NCI-H774 (cell line): ENCODE measurements at places on chromosomes 6 and 20.

DNA sequence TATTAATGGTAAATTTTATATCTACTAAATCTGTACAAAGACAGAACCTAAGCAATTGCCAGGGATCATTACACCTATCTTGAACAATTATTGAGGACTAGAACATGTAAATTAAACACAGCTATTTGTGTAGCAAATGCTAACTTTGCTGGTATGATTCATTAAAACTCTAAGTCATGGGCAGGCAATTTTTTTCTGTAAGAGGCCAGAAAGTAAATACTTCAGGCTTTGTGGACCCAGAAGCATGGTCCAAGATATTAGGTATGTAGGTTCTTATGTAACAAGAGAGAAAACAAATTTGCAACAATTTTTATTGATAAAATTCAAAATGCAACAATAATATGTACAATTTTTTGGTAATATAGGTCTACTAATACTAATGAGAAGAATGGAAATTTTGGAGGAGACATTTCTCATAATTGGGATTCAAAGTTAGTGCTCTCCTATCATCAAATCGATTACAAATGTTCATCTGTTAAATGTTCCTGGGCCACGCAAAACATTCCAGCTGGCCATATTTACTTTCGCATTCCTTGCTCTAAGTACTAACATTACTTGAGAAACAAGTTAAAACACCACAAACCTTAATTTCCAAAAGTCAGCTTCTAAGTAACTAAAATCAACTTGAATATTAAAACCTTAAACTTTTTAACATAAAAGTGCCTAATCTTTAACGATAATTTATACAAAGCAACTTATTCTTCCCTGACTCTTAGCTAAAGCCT is 4.3 kb downstream of the TMEM30A start:
- DNase-seq, result no peak

- DNase-seq, result no peak
Observed at GRCh38 chr20:63884506-63885263, 10.2 kb upstream of the DNAJC5 start.

DNA sequence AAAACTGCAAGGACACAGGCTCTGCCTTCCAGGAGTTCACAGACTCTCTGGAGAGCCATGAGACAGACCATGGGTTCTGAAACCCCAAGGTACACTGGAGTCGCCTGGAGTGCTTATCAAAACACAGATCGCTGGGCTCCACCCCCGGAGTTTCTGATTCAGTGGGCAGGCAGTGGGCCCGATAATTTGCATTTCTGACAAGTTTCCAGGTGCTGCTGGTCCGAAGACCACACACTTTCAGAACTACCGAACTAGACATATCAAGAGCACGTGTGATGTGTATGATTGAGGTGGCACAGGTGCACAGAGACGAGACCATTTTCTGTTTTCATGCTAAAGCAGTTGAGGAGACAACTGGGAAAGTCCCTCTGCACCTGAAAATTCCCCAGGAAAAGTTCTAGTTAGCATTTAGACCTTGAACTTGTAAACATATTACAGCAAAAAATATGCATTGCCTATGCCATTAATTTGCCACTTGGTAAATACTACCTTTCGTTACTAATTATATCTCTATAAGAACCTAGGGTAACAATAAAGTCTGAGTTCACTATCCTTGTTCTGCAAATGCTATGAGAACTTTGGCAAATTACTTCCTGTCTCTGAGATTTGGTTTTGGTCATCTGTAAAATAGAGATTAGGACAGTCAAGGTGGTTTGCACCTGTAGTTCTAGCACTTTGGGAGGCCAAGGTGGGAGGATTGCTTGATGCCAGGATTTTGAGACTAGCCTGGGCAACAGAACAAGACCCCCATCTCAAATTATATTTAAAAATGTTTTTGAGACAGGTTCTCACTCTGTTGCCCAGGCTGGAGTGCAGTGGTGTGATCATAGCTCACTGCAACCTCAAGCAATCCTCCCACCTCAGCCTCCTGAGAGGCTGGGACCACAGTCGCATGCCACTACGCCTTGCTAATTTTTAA is 14.3 kb upstream of the PIM1 start:
- DNase-seq, result no peak

GRCh38 chr20:17108896-17109295 is 117.9 kb upstream of the PCSK2 start:
- no peak for DNase-seq

DNA sequence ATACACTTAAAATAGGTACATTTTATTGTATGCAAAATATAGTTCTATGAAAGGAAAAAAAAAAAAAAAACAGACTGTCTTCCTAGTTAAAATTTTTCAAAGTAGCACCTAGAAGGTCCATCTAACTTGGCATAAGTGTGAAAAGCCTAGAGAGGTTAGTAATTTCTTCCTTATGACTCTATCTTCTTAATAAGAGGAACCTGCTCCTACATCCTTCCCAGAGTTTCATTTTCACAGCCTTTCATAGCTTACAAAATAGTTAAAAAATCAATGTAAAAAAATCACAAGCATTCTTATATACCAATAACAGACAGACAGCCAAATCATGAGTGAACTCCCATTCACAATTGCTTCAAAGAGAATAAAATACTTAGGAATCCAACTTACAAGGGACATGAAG is 28.8 kb downstream of the OGFRL1 start:
- DNase-seq, result no peak

DNA sequence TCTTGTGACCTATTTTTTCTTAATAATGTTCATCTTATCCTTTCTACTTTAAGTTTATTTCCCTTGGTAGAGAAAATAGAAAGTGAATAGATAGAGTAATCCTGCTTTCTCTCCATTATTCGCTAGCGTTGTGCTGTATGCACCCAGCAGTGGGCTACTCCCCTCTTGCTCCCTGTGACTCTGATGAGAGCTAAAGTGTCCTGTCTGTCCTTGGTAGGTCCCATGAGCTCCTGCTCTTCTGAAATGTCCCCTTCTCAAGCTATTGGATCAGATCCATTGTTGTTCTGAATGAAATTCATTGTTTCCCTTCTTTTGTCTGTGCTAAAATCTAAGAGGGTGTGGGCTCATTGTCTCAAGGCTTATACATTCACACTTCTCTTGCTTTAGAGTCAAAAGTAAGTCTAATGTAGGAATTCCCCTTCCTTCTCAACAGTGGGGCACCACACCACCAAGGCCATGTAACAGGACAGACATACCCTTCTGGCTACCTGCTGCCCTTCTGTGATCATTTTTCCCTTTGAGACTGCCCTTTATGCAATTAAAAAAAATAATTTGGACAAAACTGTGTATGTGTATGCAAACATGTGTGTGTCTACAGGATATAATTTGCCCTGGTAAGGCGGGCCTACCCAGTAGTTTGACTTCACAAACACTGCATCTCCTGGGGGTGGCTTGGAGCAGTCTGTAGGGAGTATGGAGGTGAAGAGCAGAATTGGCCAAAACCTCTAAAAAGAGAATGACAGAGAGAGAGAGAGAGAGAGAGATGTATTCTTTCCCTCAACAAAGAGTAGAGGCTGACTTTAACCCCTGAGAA is 167.0 kb upstream of the MYLIP start:
- DNase-seq, result no peak

DNA sequence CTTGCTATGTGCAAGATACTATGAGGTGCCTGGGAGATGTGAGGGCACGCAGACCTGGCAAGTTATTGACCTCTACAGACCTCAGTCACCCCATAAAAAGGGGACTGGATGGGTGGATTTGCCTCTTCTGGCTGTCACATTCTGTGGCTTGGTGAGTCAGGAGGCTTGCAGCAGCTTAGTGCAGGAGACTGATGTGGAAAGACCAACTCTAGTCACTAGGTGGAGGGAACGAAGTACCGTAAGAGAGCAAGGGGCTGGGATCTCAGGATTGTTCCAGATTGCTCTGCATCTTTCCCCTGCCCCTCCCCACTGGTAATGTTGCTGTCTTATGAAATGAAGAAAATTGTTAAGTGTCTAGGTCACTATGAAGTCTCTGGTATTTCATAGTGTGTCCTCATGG is 3.3 kb downstream of the MAPRE1 start:
- no peak for DNase-seq

DNA sequence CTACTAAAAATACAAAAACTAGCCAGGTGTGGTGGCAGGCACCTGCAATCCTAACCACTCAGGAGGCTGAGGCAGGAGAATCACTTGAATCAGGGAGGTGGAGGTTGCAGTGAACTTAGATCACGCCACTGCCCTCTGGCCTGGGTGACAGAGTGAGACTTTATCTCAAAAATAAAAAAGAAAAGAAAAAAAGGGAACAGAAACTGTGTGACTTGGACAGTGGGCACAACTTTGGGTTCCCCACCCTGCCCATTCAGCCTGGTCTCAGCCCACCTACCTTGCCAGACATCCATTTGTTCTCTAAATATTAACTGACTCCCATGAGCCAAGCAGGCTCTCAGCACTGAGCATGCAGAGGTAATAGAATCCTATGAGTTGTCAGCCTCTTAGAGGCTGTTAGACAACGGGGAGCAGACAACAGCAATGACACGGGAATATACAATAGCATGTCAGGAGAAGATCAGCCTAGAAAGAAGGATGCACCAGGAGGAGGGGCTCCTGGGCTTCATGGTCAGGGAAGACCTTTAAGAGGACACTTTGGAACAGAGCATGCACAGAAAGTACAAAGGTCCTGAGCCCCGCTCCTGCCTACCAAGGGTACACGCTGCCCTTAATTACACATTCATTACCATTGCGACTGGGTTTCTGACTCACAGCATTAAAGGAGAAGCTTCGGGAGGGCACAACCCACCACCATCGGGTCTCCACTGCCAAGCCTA is 20.0 kb downstream of the FAM209B start:
- no peak for DNase-seq

- peak; percentile 22 for DNase-seq
Observed at GRCh38 chr6:52407467-52407866, 12.7 kb upstream of the EFHC1 start.

GRCh38 chr6:9204171-9204570 is 768.8 kb upstream of the SLC35B3 start:
- no peak for DNase-seq

DNA sequence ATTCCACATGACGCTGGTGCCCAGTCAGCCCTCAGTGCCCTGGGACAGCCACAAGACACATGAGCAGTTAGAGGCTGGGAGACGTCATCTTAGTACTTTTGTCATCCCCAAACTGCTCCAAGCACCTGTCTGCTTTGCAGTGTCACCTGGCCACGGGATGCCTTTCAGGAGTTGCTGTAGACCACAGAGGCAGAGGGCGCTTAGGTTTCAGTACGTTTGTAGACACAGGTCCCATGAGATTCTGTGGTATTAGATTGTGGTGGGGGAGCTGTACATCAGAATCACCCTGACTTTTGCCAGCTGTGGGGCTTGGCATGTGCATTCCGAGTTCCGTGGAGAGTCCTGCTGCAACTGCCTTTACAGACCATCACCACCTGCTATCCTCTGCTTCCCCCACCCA is 16.7 kb downstream of the MAVS start:
- no peak for DNase-seq

- peak; percentile 2 for DNase-seq
Observed at GRCh38 chr20:3000852-3001523, 42.4 kb upstream of the GNRH2 start.

GRCh38 chr6:139587469-139587868 is 213.0 kb upstream of the CITED2 start:
- DNase-seq, result no peak

GRCh38 chr20:20489054-20489453 is 121.2 kb downstream of the INSM1 start:
- DNase-seq, result no peak

- DNase-seq, result no peak
Observed at GRCh38 chr6:17949168-17949567, 38.3 kb downstream of the KIF13A start.

GRCh38 chr6:84467296-84467695 is 239.9 kb upstream of the CEP162 start:
- DNase-seq, result no peak

- DNase-seq, result no peak
Observed at GRCh38 chr20:53971096-53971683, 99.2 kb downstream of the BCAS1 start.

DNA sequence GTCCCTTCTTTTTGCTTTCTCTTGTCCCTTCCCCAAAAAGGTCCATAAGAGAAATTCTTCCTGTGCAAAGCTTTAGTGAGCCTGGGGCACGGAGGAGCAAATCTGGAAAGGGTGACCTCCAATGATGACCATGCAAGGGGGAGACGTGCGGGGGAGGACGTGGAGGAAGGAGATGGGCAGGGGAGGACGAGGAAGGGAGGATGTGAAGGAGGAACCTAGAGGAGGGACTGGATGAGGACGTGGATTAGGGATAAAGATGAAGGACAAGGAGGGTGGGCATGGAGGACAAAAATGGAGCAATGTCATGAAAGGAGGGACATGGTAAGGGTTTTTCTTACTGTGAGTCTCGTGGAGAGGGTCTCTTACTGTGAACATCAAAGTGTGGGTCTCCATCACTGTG is 139.5 kb downstream of the ERMARD start:
- no peak for DNase-seq

GRCh38 chr6:155013457-155013876 is 18.4 kb downstream of the TIAM2 start:
- DNase-seq, result no peak

DNA sequence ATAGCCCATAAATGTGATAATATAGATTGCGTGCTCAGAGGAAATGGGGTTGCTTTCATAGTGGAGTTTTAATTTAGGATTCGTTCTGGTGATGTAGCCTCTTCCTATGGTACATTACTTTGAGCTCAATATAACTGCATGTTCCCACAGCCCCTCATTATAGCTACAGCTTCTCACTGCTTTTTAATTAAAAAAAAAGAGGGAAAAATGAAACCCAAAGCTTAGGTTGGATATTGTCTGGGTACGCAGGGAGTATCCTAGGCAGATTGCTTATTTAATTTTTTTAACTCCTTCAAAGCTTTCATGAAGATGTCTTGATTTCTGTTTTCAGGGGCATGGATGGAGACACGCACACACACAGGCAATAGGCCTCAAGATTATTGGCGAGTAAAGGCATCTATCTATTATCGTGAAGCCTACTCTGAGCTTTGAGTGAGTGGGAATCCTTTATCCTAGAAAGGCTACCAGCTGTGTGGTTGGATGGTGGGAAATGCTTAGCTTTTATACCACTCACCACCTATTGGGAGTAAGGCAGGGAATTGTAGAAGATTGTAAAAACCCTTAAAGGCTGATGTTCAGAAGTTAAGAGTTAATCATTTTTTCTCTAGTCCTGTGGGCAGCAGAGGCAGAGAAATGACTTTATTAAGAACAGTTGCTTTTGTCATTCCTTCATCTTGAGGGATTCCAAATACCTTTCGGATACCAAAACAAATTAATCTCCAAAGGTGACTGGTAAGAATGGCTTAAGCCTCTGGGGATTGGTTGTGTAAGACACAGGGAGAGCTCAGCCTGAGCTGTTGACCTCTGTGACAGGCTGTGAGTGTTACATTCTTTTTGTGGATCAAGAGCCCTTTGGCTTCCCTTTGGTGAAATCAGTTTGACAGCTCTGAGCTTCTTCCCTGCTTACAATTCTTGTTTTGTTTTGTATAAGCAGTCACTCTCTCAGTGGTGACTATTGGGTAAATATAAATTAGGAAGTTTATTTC is 33.4 kb downstream of the CTNNBL1 start:
- no peak for DNase-seq
